ENCODE measurements at places on chromosomes 2 and 18.

DNA sequence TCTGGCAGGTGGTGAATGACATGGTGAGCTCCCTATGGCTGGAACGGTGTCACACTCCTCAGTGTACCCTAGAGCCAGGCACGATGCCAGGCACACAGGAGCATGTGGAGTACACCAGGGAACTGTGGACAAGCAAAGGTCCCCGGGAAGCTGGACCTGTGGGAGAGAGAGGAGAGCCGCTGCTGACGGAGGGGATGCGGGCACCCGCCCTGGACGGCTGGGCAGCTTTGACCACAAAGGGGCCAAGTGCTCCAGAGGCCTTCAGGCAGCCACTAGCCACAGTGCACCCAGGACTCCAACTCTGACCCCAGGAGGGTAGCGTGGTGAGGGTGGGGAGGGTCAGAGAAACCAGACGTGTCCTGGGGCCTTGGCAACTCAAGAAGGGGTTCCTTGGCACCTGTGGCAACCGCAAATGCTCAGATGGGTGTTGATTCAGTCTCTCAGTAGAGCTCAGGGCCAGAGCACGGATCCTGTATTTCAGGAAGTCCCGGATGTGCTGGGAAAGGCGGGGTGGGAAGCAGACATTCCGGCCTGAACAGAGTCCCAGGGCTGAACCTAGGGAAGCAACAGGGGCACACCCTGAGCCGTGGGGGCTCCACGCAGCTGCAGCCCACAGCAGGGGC, 2.3 kb upstream of the MAB21L4 start:
- DNase-seq: no peak

DNA sequence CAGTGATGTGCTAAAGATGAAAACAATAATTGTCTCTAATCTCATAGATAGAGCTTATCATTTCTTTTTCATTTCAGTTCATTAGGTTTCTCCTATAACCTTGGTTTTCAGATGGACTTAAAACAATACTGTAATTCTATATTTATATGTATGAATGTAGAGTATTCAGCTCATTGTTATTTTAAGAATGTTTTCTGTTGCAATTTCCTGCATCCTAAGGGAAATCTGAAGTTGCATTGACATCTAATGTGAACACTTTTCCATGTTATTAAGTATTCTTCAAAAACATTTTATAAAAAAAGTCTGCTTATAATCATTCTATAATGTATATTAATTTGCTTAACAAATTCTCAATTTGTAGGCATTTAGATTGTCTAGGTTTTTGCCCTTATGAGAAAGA, 288.9 kb downstream of the XIRP2 start:
- no peak for DNase-seq

GRCh38 chr2:157169889-157170288, 87.6 kb upstream of the GALNT5 start:
- no peak for DNase-seq

GRCh38 chr2:126890551-126891450, 7.9 kb upstream of the TEX51 start:
- no peak for DNase-seq

GRCh38 chr2:229714736-229715541, 584 bp upstream of the DNER start:
- peak; percentile 23 for DNase-seq

- no peak for DNase-seq
These were observed 174.8 kb upstream of the EPAS1 start for GRCh38 chr2:46122318-46122976.

DNA sequence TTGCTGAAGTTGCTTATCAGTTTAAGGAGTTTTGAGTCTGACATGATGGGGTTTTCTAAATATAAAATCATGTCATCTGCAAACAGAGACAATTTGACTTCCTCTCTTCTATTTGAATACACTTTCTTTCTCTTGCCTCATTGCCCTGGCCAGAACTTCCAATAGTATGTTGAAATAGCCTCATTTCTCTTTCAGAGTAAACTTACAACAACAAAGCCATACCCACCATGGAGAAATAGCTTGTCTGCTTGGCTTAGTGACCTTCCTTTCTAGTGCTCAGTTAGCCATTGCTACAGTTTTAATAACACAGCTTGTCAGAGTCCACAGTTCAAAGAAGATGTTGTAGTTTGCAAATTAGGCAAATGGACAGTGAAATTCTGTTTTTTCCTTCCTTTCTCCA, 228.0 kb downstream of the ETAA1 start:
- no peak for DNase-seq

GRCh38 chr18:11807233-11807632, 44.0 kb upstream of the CHMP1B start:
- no peak for DNase-seq

DNA sequence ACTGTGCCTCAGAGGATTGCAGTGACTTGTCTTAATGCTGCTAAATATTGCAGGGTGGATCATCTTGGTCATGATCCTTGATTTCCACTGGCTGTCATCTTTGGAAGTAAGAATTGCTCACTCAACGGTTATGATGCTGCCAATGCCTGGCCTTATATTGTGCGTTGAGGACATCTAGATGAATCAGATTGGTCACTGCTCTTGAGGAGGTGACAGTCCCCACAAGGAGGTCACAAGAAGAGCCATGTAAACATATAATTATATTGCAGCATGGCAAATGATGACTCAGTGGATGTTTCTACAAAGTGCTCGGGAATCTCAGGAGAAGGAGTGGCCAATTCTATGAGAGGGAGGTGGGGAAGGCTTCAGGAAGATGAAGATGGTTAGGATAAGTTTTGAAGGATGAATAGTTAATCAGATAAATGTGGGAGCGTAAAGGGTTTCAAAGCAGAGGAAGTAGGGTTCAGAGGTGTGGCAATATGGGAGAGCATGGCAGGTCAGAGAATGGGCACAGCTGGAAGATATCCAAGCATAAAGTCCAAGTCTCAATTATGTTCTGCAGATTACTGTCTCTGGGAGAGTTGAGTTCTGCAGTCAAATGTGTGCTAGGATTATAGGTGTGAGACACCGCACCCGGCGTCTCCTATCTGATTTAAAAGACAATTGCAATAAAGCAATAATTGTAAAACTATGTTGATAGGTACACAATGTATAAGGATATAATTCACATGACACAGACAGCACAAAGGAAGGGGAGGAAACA, 21.3 kb upstream of the TMEM131 start:
- DNase-seq: no peak

GRCh38 chr2:225763711-225764110, 364.2 kb downstream of the NYAP2 start:
- DNase-seq: no peak

DNA sequence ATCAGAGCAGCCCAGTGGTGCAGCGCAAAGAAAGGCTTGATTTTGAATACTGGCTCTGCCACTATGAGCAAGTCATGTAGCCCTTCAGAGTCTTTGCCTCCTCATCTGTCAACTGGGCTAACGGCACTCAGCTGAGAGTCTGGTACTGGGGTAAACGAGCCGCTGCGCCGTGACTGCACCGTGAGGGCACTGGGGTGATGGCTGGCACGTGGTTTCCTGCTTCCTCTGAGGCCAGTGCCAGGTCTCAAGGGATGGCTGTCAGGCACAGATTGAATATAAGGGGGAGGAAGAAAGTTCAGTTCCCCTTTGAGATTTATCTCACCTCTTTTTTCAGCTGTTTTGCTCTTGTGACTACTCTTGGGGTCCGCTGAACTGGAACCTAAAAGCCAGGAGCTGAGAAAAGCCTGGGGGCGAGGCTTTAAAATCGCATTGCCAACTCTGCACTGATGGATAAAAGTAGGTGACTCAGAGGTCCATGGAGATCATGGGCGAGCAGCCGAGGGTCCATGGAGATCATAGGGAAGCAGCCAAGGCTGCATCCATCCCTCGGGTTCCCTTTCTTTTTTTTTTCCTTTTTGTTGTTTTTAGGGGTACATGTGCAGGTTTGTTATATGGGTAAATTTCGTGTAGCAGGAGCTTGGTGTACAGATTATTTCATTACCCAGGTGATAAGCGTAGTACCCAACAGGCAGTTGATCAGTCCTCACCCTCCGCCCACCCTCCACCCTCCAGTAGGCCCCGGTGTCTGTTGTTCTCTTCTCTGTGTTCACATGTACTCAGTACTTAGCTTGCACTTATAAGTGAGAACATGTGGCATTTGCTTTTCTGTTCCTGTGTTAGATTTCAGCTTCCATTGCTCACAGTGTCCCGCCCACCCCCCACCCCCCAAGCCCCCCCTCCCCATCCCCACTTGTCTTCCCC, 114.3 kb downstream of the SPP2 start:
- no peak for DNase-seq

DNA sequence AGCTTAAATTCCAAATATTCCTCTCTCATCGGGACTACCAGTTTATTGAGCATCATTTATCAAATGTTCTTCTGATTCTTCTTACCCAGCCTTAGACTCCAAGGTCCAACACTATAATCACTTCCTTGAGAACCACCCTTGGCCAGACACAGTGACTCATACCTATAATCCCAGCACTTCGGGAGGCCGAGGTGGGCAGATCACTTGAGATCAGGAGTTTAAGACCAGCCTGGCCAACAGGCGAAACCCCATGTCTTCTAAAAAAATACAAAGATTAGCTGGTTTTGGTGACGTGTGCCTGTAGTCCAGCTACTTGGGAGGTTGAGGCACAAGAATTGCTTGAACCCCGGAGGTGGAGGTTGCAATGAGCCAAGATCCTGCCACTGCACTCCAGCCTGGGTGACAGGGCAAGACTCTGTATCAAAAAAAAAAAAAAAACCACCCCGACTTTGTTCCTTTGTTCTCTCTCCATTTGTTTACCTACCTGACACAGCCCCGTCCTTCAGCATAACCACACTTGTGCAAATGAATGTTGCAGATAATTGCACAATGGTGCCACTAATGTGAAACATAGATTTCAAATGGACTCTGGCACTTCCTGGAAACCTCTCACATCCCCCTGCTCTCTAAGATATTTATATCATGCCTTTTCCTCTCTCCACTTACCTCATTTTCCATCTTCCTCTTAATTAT, 38.9 kb upstream of the LPIN2 start:
- DNase-seq: no peak

GRCh38 chr2:199100326-199101110, 357.2 kb downstream of the SATB2 start:
- DNase-seq: peak; percentile 81

DNA sequence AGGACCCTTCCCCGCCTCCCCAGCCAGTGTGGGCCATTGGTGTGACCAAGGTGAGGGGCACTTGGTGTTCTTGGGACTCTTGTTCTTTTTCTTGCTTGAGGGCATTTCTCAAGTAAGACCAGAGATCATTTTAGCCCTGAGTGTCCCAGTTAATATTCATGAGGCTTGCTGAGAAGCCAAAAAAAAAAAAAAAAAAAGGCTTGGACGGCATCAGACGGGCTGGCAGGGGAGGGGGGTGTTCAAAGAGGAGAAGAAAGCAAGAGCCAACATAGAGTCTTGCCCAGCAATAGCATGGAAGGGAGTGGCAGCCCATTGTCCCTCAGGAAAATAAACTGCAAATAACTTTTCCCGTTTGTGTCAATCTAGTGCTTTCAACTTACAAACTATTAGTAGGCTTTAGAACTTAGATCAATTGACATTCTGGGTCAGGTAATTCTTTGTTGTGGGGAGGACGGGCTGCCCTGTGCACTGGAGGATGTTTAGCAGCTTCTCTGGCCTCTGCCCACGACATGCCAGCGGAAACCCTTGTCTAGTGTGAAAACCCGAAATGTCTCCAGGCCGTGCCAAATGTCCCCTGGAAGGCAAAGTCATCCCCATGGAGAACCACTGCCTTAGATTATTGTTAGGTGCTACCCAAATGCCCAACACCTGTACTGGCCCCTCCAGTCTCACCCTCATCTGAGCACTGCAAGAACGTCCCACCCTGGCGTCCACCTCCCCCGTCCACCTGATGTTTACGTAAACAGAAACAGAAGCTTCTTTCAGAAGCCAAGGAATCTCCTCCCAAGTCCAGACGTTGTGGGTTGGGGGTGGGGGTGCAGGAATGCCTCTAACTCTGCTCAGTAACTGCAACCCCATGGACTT, 163.4 kb downstream of the BCL2 start:
- no peak for DNase-seq

DNA sequence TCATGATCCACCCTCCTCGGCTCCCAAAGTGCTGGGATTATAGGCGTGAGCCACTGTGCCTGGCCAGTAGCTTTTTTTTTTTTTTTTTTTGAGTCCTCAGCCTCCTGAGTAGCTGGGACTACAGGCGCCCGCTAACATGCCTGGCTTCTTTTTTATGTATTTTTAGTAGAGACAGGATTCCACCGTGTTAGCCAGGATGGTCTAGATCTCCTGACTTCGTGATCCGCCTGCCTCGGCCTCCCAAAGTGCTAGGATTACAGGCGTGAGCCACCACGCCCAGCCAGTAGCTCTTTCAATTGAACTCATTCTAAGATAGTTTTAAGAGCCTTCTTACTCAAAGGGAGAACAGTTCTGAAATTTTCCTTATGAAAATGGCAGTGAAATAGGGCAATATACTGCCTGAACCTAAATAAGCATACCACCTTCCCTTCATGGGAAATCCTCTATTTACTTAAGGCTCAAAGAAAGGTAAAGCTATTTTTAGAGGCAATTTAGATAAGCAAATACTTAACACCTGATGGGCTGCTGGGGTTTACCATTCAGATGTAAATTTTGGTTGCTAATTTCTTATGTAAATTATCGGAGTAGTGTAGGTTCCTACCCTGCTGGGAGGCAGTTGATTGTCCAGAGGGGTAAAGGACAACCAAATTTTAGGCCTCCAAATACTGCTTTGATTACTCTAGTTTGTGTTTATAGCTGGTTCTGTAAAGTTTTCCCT, 144.7 kb downstream of the GREB1L start:
- DNase-seq: no peak

- DNase-seq: no peak
These were observed 42.9 kb downstream of the DOK1 start for GRCh38 chr2:74597410-74597809.

- DNase-seq: no peak
These were observed 403 bp downstream of the TMEM127 start for GRCh38 chr2:96265349-96265839.

DNA sequence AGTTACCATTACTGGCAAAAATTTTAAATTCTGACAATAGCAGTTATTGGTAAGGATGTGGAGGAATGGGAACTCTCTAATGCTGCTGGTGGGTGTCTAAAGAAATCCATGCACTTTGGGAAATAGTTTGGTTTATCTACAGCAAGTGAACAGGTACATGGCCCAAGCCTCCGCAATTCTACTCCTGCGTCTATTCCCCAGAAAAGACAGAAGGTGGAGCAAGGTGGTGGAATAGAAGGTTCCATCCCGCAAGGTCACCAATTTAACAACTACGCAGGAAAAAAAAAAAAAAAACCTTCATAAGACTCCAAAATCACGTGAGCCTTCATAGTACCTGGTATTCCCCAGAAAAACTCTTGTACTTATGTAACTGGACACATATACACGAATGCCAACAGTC, 6.5 kb downstream of the CFAP65 start:
- DNase-seq: no peak

GRCh38 chr2:99488539-99489062, 1.2 kb downstream of the REV1 start:
- DNase-seq: no peak

- no peak for DNase-seq
These were observed 738.2 kb upstream of the GCFC2 start for GRCh38 chr2:76448956-76449355.

Measured in SHP77 treated with DMSO at 0.1 percent for 48 hours (cell line).